ENCODE measurements at places on chromosomes 6 and 20. TPM values are rescaled to one million over a fixed set of nuclear protein-coding genes. Genes with fewer than 3 reads are reported as not detected.

GRCh38 chr6:130557481-130558112 lies 191.8 kb downstream of the TMEM200A start:
- H3K27me3 ChIP-seq: no peaks in the 10 kb centered on the region
- H3K36me3 ChIP-seq: no peaks in the 10 kb centered on the region
- no peak overlapping the region for H3K4me3 ChIP-seq
- H3K27ac ChIP-seq: no peak overlapping the region
- DNase-seq: no peak
- no peaks in the 10 kb centered on the region for H3K4me1 ChIP-seq

- no peak overlapping the region for H3K27ac ChIP-seq
- H3K36me3 ChIP-seq: no peaks in the 10 kb centered on the region
- no peak for DNase-seq
- no peak overlapping the region for H3K4me3 ChIP-seq
- no peaks in the 10 kb centered on the region for H3K27me3 ChIP-seq
Measured at GRCh38 chr6:150448221-150448620, 79.4 kb downstream of the IYD start.

DNA sequence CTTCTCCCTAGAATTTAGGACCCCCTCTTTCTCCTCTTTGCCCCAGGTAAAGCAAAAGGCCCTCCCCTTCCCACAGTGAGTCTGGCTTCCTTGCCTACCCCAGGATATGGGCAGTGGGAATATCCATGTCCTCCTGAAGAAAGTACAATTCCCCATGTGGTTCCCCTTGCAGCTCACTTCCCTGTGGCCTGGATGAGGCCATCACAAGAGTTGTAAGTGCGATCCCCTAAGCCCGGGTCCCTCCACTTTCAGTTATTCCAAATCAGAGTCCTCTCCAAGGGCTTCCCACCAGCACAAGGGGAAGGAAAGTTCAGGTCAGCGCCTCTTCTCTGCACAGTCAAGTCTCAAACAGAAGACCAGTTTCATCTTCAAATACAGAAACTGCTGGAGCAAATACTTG lies 10.2 kb upstream of the PTPN1 start:
- no peaks in the 10 kb centered on the region for H3K36me3 ChIP-seq
- H3K27me3 ChIP-seq: no peaks in the 10 kb centered on the region
- H3K27ac ChIP-seq: no peak overlapping the region

GRCh38 chr6:26094036-26094435 lies 6.8 kb downstream of the HFE start:
- H3K27ac ChIP-seq: no peak overlapping the region
- H3K4me3 ChIP-seq: no peak overlapping the region
- H3K27me3 ChIP-seq: no peaks in the 10 kb centered on the region
- no peak for DNase-seq
- no peaks in the 10 kb centered on the region for H3K4me1 ChIP-seq
- H3K36me3 ChIP-seq: no peaks in the 10 kb centered on the region

GRCh38 chr6:3965071-3965718 lies 113.7 kb downstream of the FAM217A start:
- H3K27ac ChIP-seq: no peak overlapping the region
- no peak overlapping the region for H3K4me3 ChIP-seq
- H3K4me1 ChIP-seq: no peaks in the 10 kb centered on the region
- H3K36me3 ChIP-seq: no peaks in the 10 kb centered on the region

DNA sequence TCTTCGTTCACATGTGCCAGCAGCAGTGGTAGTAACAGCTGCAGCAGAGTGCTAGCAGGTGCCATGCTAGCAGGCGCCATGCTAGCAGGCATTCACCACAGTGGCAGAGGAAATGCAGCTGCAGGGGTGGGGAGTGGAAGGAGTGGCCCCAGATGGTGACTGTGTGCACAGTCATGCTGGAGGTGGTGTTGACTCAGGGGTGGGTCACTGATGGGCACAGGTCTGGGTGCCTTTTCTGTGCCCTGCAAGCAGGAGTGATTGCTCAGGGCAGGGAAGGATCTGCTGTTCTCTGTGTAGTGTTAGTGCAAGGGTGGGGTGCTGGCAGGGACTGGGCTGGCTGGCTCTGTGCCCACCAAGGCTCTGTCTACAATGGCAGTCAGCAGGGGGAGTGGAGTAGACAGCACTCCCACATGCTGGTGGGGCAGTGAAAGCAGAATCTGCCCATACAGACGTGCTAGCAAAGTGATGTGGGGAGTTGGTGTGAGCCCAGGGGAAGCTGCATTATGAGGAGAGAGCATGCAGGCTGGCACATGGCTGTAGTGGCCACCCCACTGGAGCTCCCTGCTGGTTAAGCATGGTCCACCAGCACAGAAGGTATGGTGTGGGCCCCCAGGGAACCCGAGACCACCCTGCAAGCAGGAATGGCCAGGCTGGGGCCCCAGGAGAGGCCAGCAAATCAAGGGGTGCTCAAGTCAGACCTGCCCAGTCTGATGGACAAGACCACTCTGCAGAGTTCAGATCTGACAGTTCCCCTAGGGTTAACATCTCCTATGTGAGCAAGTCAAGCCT lies 11.4 kb upstream of the TSPYL4 start:
- H3K4me1 ChIP-seq: peaks cover 17% of the 10 kb centered on the region
- no peak overlapping the region for H3K27ac ChIP-seq
- H3K27me3 ChIP-seq: no peaks in the 10 kb centered on the region
- no peaks in the 10 kb centered on the region for H3K36me3 ChIP-seq
- DNase-seq: no peak

DNA sequence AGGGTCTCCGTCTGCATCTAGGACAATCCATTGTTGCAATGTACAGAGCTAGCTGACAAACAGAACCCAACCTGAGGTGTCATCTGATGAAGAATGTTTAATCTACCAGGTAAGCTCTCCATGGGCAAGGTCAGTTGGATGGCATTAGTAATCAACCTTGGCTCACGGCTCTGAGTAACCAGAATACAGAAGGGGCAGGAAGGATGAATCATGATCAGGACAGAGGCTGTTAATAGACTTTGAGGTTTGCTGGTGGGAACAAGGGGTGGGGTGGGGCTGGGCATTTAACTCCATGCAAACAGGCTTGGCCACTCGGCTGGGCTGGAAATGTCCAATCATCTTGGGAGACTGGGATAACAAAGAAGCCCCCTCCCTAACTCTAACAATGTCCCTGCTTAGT lies 77.1 kb upstream of the MRPS10 start:
- H3K36me3 ChIP-seq: no peaks in the 10 kb centered on the region
- H3K27ac ChIP-seq: no peak overlapping the region
- H3K4me3 ChIP-seq: no peak overlapping the region
- H3K4me1 ChIP-seq: no peaks in the 10 kb centered on the region

GRCh38 chr20:51500311-51500710 lies 42.2 kb downstream of the NFATC2 start:
- DNase-seq: no peak
- no peaks in the 10 kb centered on the region for H3K27me3 ChIP-seq
- no peak overlapping the region for H3K27ac ChIP-seq
- peaks cover 4% of the 10 kb centered on the region for H3K4me1 ChIP-seq
- H3K4me3 ChIP-seq: no peak overlapping the region
- no peaks in the 10 kb centered on the region for H3K36me3 ChIP-seq

GRCh38 chr20:58306421-58307261 lies 2.9 kb upstream of the RAB22A start:
- no peaks in the 10 kb centered on the region for H3K36me3 ChIP-seq
- no peak overlapping the region for H3K27ac ChIP-seq
- peaks cover 14% of the 10 kb centered on the region for H3K4me1 ChIP-seq
- H3K27me3 ChIP-seq: no peaks in the 10 kb centered on the region
- DNase-seq: no peak

- no peaks in the 10 kb centered on the region for H3K36me3 ChIP-seq
- no peak for DNase-seq
- H3K4me1 ChIP-seq: peaks cover 2% of the 10 kb centered on the region
- no peaks in the 10 kb centered on the region for H3K27me3 ChIP-seq
- no peak overlapping the region for H3K4me3 ChIP-seq
- H3K27ac ChIP-seq: no peak overlapping the region
Measured at GRCh38 chr20:37541326-37541725, 13.7 kb upstream of the BLCAP start.

DNA sequence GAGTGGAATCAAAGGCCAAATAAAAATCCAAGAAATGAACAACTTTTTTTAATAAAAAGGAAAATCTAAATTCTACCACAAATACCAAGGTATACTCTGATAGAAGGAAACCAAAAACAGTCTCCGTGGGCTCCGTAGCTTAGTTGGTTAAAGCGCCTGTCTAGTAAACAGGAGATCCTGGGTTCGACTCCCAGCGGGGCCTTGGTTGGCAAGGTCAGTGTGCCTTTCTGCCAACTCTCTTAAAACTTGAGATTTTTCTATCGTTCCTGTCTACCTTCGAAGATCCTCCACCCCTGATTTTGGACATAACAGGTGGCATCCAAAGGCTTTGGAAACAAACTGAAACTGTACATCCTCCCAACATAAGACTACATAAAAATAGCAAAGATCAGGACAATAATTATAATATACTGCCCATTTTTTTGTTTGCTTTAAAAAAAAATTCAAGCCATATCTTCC lies 197.9 kb downstream of the TRIM27 start:
- H3K27me3 ChIP-seq: peaks cover 33% of the 10 kb centered on the region
- no peaks in the 10 kb centered on the region for H3K36me3 ChIP-seq
- H3K27ac ChIP-seq: no peak overlapping the region
- H3K4me1 ChIP-seq: peaks cover 4% of the 10 kb centered on the region
- DNase-seq: no peak

Gene RHAG
- not detected for total RNA-seq

Gene SLC22A7
- total RNA-seq: 0.42 TPM

Gene TP53TG5
- total RNA-seq: not detected

Gene APOM
- total RNA-seq: 2.9 TPM

Gene SAYSD1
- 6.4 TPM for total RNA-seq
